ENCODE measurements at places on chromosomes 2 and 18. TPM values are rescaled to one million over a fixed set of nuclear protein-coding genes. Genes with fewer than 3 reads are reported as not detected.

Gene DCDC2C
- total RNA-seq: not detected

Gene PROM2
- total RNA-seq: 0.37 TPM

Gene DYNAP
- not detected for total RNA-seq

Gene FAM237A
- not detected for total RNA-seq

Gene MLPH
- total RNA-seq: not detected

Gene CCL20
- 3.2 TPM for total RNA-seq

Gene OBSL1
- 0.24 TPM for total RNA-seq

Gene GKN2
- not detected for total RNA-seq

Gene ANKRD30BL
- not detected for total RNA-seq

Gene TDRD15
- total RNA-seq: not detected

Gene PLGLB2
- 2.8 TPM for total RNA-seq

Gene CDH19
- not detected for total RNA-seq

Gene MAPK4
- not detected for total RNA-seq

Gene LMAN2L
- total RNA-seq: 5.6 TPM

Gene ADGRF3
- total RNA-seq: 2.9 TPM

Gene XPO1
- total RNA-seq: 213 TPM

Gene CYBRD1
- total RNA-seq: 4.2 TPM

Gene HNMT
- not detected for total RNA-seq

Gene HS1BP3
- 9.1 TPM for total RNA-seq

Gene GCG
- not detected for total RNA-seq

Gene EN1
- total RNA-seq: not detected

Gene SRD5A2
- not detected for total RNA-seq

Gene KCNE4
- not detected for total RNA-seq

Gene CD8B2
- 0.54 TPM for total RNA-seq

Gene BOK
- total RNA-seq: not detected

Gene NAB1
- total RNA-seq: 35.3 TPM

Measured in activated T-helper 1 cell treated with anti-CD3 and anti-CD28 coated beads, Interleukin-12 subunit alpha, Interleukin-12 subunit beta, Interleukin-2, Interleukin-4 antibody, amounts not matched to agents 30 ng/mL and 10 ng/mL and 1 ng/mL, durations not matched to agents 14 hours and 24 hours and 36 hours (primary cell).